RWPE1 (cell line): ENCODE measurements at places on chromosomes 1 and 21.

GRCh38 chr1:225874431-225874830 lies 7.7 kb downstream of the TMEM63A start:
- DNase-seq: no peak

DNA sequence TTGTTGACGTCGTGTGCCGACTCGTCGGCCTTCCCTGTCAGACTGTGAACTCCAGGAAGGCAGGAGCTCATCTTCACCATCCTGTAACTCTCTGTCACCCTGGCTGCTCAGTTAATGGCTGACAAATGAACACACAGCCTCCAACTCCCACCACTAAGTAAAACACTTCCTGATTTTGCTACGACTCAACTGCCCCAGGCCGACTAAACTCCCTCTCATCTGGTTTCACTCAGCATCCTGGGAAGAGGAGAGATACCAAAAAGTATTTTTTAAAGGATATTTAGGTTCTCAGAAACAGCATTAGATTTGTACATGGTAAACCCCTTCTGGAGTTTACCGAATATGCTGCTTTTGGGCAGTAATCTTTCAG lies 18.2 kb upstream of the LHX4 start:
- DNase-seq: no peak

DNA sequence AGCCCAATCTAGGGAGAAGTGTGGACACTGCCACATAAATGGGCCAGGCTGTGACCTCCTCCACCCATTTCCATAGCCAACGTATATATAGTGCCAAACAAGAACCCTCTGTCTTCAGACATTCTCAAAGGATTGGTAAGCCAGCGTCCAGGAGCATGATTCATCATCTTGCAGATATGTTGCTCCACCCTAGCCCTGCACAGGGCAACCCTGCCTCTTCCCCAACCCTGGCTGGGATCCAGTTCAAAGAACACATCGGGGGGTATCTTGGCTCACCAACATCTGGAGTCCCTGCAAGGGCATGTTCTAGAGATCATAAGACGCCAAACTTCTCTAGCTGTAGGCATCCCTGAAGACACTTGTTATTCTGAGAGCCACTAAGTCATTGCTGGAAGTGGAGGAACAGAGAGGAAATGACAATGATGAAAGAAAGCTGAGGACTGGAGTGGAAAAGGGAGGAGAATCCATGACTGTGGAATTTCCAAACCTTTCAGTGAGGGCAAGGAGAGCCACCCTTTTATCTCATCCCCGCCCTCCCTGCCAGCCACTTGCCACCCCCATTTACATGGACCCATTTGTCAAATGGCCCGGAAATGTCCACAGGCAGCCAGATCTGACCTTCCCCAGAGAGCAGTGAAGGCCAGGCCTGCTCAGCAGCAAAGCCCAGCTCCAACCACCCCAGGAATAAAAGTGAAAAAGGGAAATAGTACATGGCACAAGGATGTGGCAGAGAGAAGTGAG lies 144.1 kb upstream of the CTTNBP2NL start:
- DNase-seq: peak; percentile 86

GRCh38 chr1:116403496-116404136 lies 30.6 kb downstream of the ATP1A1 start:
- no peak for DNase-seq

DNA sequence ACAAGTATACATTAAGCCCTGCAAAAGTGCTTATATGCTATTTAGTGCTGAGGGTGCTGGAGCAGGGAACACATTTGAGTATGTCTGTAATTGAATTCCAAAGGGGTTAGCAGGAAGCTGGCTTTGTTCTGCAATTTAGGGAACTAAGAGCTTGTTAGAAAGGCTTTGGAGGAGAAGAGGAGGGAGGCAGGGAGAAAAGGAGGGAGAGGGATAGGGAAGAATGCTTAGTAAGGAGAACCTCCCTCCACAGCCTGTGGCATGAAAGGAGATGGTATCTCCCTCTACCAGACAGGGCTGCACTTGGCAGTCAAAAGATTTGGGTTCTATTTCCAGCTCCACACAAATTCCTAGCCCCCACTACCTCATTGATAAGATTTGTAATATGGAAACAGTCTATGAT lies 217.8 kb downstream of the DAB1 start:
- no peak for DNase-seq

DNA sequence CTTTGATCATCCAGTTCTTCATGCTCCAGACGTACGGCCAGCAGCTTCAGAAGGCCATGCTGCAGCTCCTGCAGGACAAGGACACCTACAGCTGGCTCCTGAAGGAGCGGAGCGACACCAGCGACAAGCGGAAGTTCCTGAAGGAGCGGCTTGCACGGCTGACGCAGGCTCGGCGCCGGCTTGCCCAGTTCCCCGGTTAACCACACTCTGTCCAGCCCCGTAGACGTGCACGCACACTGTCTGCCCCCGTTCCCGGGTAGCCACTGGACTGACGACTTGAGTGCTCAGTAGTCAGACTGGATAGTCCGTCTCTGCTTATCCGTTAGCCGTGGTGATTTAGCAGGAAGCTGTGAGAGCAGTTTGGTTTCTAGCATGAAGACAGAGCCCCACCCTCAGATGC lies 32.5 kb downstream of the MX1 start:
- DNase-seq: no peak

DNA sequence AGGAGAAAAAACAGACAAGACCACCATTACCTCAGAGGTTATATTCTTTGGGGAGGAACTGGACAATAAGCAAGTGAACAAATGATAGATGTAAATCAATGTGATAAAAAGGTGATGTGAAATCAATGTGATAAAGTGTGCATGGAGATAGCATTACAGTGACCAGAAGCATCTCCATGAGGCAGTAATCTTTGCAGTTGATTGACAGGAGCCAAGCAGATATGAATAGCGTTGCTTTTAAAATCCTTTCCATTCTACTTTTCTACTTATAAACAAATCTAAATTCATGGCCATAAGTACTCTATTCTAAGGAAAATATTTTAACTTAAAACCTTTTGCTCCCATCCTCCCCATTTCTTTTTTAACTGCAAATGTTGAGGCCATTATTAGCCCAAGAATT lies 2.8 kb upstream of the H3-3A start:
- DNase-seq: no peak

DNA sequence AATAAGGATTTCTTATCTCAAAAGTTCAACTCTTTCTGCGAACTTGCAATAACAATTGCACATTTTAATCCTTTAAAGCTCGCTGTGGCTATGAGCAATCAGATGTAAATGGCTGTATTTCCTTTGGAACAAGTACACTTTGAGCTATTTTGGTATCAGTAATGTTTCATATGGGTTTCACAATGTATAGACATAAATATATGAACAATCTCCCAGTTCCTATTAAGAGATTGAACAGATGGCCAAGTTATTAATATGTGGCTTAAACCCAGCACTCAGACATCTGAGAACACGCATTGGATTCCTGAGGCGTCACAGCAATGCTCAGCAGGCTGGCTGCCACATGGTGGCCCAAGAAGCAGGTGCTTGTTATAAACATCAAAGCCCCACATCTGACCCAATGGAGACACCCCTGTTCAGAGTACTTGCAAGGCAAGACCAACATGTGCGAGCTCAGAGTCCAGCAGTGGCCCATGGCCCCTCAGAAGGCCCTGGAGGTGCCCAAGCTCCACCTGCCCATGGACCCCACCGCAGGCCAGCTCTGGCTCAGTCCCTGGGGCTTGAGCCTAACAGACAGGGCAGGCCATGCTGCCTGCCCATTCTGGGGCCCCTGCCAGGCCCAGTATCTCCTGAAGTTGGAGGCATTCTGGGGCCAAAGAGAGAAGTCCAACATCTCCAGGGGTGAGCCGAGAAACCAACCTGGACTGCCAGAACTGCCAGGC lies 23.7 kb downstream of the PSMG1 start:
- DNase-seq: no peak

GRCh38 chr1:198933515-198934222 lies 294.8 kb downstream of the PTPRC start:
- DNase-seq: no peak

DNA sequence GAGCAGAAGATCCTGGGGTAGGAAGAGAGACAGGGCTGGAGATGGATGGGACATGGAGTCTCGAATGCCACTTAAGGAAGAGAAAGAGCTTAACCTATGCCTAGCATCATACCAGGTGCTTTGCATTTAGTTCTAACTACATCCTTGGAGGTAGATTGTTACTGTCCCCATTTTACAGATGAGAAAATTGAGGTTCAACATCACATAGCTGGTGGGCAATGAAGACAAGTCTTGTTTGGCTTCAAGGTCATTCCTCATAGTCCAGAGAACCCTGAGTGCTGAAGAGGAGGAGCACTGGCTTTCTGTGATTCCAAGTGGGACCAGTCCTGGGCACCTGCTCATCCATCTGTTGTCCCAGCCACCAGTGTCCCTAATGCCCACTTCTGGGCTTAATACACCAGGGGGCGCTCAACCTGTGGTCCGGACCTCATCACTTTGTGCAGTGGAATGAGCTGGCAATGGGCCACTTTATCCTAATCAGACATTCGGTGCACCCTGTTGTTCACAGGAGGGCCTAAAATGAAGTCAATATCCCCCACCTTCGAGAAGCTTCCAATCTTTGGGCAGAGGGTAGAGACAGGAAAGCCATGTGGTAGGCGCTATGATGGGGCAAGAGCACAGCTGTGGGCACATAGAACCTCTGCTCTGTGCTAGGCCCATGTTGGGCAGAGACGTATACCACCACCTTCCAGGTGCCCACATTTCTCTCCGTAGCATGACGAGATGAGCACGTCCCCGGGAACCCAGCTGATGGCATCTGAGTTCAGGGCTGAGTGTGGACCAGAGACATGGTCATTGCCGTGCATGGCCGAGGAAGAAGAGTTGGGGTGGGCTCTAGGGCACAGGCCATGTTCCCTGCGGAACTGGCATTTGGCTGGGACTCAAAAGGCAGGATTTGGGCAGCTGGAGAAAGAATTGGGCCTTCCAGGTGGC lies 9.2 kb downstream of the RPS6KA1 start:
- DNase-seq: peak; percentile 38

- DNase-seq: no peak
Measured at GRCh38 chr21:23837564-23837963, 1769.7 kb downstream of the MRPL39 start.

GRCh38 chr1:219123036-219123435 lies 50.6 kb upstream of the LYPLAL1 start:
- DNase-seq: no peak

DNA sequence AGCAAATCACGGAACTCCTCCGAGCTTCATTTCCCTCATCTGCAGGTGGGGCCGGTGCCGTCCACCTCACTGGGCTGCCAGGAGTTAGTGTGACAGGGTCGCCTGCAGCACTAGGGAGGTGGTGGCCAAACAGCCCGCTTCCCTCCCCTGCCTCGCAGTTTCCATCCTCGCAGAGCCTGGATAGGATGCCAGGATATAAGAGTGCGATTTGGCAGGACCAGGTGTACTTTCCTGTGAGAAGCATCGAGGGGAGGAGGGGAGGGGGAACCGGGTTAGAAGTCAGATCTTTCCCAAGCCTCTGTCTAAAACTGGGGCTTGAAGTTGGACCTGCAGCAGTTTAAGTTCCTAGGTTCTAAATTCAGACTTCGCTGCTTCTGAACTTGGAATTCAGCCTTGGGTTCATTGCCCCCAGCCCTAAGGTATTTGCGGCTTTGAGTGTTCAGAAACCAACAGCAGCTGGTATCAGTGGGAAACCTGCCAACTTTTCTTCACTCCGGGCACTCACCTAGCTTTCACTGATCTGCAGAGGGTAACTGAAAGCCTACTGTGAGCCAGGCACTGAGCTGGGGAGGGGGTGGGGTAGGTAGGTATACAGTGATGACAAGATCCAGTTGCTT lies 1.7 kb upstream of the JUN start:
- peak; percentile 81 for DNase-seq

GRCh38 chr1:153750026-153750995 lies 22.5 kb downstream of the INTS3 start:
- no peak for DNase-seq

- no peak for DNase-seq
Measured at GRCh38 chr1:155697046-155697445, 8.2 kb downstream of the DAP3 start.

DNA sequence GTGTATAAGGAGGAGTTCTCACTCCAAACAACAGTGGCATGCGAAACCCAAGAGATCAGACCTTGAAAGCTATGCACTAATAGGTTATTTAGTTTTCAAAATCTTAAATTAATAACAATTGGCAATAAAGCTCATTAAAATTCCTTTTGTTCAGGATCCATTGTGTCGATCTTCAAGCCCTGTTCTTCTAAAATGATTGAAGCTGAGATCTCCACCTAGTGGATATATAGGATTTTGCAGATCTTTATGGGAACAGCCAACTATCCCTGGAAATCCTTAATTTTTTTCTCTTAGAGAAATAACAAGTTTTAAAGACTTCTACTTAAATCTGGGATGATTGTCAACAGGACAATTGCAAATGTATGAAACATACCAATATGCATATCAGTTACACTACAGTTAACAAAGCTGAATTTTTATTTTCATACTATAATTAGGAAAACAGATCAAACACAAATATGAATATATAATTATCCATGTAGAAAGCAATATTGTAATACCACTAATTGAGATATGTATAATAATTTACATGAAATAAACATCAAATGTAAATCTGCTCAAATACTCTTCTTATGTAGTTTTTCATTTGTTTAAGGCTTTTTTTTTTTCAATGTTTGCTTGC lies 43.3 kb downstream of the LRRC53 start:
- DNase-seq: peak; percentile 39

GRCh38 chr1:19621274-19621950 lies 22.7 kb upstream of the NBL1 start:
- DNase-seq: no peak

DNA sequence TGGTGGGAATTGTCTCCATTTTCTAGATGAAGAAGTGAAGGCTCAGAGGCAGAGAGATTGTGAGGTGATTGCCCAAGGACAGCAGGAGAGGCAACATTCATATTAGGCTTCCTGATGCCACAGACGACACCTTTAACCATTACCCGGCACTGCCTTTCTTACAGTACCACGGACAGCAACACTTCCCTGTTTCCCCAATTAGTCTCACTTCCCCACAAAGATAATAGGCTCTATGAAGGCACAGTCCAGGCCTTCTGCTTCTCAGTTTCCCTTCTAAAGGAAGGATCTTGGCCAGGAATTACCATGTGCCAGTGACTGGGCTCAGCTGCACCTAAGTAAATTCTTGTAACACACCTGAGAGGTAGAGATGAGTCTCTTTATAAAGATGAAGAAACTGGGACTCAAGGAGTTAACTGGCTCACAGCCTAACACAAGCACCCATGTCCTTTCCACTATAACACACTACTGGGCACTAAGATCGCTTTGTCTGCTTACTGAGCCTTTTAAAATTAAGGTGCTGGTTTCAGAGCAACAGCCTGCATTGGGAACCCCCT lies 9.6 kb downstream of the IGSF9 start:
- no peak for DNase-seq

- DNase-seq: no peak
Measured at GRCh38 chr1:97136996-97137395, 415.4 kb downstream of the PTBP2 start.

- DNase-seq: peak; percentile 92
Measured at GRCh38 chr1:26787706-26788514, at the start of gene PIGV. Gene PIGV, plus strand, starts transcription at chr1:26787950. Its CDS starts 2,866 bp downstream, at chr1:26790816.
